ENCODE measurements at places on chromosomes 16 and 17.

DNA sequence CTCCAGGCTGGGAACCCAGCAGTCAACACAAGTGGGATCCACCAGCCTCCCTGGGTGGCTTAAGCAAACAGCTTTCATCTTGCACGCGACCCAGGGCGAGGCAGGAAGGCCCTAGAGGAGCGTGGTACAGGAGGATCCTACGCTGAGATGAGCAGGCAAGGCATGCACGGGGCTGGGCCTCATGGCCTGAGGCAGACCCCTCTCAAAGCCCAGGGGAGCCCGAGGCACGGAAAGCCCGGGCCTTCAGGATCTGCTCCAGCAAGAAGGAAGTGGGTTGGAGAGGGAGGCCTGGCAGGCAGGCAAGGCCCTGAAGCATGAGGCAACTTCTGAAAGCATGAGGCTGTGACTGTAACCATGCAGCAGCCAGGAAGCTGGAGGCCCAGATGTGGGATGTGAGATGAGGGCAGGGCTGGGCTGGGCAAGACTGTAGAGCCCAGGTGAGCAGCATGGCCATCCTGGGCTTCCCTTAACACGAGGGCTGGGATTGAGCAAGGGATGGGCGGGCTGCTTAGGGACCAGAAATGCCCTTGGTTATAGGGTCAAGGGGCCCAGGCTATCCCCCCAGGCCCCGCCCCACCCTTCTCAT is 338.7 kb downstream of the C16orf95 start:
- DNase-seq, result no peak

DNA sequence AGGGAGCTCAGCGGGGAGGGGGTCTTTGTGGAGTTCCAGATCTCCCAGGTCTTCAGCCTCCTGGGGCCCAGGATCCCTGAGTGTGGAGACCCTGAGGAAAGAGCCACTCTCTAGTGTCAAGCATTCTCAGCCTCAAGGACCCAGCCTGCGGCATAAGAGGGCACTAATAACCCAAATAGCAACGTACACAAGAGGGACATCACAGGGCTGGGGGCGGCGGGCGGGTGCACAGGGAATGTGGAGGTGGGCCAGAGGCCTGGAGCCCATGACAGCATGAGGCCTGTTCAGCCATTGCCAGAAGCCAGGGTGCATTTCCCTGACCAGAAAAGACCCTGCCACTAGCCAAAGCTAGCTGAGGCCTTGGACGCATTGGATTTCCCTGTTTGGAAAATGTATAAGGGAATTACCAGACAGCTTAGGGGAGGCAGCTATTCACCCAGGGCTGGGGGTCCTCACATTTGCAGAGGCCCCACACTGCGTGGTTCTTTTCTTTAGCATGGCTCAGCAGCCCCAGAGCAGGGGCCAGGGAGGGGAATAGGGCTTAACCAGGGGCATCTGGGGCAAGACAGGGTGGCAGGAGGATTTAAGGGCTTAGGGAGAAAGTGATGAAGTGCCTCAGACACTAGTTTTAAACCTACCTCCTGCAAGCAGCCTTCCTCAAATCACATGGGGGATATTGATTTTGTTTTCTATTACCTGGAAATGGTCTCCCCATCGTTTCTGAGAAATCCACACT is 13.5 kb upstream of the ALOX15B start:
- DNase-seq, result no peak

- no peak for DNase-seq
Observed at GRCh38 chr16:19338335-19338734, 52.8 kb downstream of the CLEC19A start.

DNA sequence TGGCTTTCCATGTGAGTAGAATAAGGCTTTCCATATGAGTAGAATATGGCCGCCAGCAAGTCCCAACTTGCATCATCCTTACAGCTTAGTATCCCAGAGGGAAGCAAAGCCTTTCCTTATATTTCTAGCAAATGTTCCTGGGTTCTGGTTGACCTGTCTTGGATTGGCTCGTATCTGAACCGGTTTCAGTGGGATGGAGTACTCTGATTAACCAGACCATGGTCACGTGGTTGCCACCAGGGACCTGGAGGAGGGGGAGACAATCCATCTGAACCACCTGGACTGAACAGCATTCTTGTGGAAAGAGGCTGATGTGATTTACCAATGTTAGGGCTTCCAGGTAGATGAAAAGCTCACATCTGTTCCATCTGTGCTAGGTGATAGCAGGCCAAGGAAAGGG is 89.0 kb downstream of the SHISA6 start:
- DNase-seq, result no peak

GRCh38 chr16:11409398-11409797 is 64.1 kb downstream of the RMI2 start:
- no peak for DNase-seq

GRCh38 chr17:82242977-82243647 is 14.3 kb downstream of the SLC16A3 start:
- no peak for DNase-seq

GRCh38 chr17:42199416-42200011 is 5.2 kb upstream of the GHDC start:
- DNase-seq, result no peak

GRCh38 chr16:35725949-35726348 is 2266.5 kb downstream of the TP53TG3F start:
- DNase-seq, result no peak

Data from stimulated activated CD8-positive, alpha-beta memory T cell treated with anti-CD3 and anti-CD28 coated beads, Interleukin-7, amount 100 ng/mL, for 1 hour (primary cell).